ACHN (cell line): ENCODE measurements at places on chromosomes 2 and 18.

DNA sequence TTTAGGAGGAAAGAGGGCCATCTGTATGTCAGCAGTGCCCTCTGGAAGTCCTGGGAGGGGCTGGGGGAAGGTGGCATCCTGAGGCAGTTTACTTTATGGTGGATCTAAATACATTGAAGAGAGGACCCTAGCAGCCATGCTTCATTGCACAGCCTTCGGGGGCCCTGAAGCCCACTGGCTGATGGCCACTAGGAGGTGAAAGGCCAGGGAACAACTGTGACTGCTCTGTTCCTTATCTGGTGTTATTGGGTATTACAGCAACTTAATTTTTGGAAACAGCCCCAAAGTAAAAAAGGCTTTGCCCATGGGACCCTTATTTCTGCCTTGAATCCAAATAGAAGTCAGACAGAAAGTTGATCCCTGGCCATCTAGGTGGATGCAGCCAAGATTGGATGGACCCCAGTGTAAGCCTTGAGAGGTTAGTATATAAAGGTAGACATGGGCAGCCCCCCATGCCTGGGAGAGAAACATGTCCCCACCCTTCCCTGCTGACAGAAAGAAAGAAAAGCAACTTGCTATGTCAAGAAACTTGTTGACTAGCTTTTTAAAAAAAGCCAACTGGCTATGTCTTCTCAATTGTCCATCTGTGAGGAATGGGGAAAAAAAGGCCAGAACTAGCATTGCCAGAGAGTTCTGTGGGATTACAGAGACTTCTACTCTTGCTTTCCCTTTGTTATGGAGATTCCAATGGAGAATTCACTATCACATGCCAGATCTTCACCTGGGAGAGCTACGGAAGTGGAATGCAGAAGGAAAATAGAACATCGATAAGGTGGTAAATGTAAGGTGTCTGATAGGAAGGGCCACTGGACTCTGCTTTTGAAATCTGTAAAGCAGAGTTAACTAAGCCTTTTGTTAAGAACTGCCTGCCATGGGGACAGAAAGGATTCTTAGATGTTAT, 58.6 kb upstream of the OSR1 start:
- no peak for DNase-seq

DNA sequence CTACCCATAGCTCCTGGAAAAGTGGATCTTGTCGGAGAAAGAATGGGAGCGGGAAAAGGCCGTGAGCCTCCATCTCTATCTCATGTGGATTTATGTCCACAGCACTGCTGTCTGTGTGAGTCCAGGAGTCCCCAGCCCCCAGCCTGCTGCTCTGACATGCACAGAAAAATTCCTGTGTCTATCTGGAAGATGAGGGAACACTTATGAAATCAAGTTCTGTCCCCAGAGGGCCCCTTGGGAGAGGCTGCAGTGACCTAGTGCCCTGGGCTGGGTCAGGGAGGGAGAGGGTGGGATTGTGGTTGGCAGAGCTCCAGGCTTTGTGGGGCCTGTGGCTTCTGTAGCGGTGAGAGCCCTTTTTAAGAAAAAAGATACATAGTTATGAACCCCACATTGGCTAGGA, 37.6 kb downstream of the HJURP start:
- no peak for DNase-seq

DNA sequence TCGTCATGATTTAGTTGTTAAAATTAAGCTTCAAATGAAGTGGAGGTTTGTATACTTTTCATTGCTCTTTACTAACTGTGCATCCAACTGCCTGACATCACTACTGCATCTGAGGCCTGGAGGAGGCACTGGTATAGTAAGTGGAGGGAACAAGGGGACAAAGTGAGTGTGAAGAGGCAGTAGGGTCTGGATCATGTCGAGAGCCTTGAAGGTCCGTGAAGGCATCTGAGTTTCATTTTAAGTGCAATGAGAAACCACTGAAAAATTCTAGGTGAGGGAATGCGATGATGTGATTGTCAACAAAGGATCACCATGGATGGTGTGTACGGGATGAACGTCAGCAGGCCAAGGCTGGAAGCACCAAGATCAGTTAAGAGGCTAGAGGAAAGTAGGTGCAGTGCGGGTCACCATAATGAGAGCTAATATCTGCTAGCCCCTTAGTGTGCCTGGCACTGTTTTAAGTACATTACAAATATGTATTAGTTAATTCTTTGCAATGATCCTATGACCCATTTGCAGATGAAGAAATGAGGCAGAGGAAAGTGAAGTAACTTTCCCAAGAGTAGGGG, 96.1 kb downstream of the CABYR start:
- DNase-seq, result no peak

- no peak for DNase-seq
Observed at GRCh38 chr18:80200932-80201672, 46.2 kb downstream of the PARD6G start.

- no peak for DNase-seq
Observed at GRCh38 chr2:12895017-12895416, 178.3 kb downstream of the TRIB2 start.

GRCh38 chr2:60317844-60318243, 235.6 kb downstream of the BCL11A start:
- DNase-seq, result no peak
